ENCODE measurements at places on chromosomes 3 and 15.
A peak's percentile ranks its signal among the peaks of the same experiment; 100 is the strongest.

DNA sequence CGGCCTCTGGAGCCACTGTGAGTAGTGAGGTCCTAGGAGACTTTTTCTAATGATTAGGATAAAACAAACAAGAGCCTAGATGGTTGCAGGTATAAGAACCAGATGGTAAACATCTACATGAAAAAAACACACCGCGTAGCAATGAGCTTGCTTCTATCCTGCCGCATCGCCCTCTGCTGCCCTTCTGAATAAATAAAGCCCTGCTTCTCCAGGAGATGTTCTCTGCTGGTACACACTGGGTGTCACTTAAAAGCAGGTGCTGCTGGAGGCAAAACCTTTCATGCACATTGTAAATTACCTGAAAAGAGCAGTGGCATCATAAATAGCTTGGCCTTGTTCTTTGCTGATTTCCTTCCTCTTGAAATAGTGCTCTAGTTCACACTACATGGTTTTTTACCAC is 164.4 kb upstream of the TOPAZ1 start:
- peak; percentile 45 for DNase-seq

DNA sequence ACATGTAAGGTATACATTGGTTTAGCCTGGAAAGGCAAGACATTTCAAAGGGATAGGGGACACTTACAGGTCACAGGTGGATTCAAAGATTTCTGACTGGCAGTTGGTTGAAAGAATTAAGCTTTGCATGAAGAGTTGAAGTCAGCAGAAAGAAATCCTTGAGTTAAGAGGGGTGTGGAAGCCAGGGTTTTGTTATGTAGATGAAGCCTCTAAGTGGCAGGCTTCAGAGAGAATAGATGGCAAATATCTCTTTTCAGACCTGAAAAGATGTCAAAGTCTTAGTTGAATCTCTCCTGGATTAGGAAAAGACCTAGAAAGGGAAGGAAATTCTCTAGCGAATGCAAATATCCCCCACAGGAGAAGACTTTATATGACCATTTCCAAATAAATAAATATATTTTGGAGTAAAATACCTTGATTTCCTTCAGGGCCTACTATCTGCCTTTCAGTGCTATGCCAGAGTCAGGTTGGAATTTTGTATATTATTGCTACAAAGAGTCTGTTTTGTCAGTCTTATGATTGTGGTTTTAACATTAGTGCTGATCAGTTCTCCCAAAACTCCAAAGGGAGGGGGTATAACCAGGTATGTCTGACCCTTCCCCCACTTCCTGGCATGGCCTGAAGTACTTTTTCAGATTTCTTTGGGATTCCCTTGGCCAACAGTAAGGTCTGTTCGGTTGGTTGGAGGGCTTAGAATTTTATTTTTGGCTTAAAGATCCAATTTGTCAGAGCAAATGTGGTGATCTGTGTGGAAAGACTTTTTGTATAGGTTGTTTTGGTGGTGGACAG is 286.4 kb downstream of the LRTM1 start:
- DNase-seq: no peak

GRCh38 chr3:16477056-16477455 is 36.4 kb downstream of the RFTN1 start:
- DNase-seq: peak; percentile 77

- no peak for DNase-seq
Measured at GRCh38 chr3:22748453-22749045, 454.6 kb upstream of the UBE2E2 start.

DNA sequence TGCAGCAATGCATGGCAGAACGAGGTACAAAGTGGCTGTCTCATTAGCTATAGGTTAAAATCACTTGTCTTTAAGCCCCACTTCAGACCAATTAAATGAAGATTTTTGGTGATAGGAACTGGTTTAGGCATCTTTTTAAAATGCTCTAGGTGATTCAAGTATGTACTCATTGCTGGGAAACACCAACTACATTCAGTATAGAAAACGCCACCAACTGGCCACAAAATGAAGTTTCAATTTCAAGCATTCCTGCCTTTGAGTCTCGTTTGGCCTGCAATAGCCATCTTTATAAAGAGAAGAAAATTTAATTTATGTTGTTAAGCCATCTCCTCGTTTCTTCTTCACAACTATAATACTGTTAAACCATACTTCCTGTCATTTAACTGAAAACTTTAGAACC is 587.9 kb downstream of the GBE1 start:
- DNase-seq: peak; percentile 56

- peak; percentile 23 for DNase-seq
Measured at GRCh38 chr3:85785766-85786165, 827.0 kb downstream of the CADM2 start.

GRCh38 chr3:133066026-133066425 is 27.8 kb downstream of the TMEM108 start:
- no peak for DNase-seq

GRCh38 chr3:100994809-100995208 is 1.6 kb upstream of the ABI3BP start:
- no peak for DNase-seq

GRCh38 chr3:42769477-42770131 is 3.4 kb downstream of the CCDC13 start:
- no peak for DNase-seq

GRCh38 chr3:133880287-133880686 is 15.4 kb downstream of the RAB6B start:
- DNase-seq: no peak

DNA sequence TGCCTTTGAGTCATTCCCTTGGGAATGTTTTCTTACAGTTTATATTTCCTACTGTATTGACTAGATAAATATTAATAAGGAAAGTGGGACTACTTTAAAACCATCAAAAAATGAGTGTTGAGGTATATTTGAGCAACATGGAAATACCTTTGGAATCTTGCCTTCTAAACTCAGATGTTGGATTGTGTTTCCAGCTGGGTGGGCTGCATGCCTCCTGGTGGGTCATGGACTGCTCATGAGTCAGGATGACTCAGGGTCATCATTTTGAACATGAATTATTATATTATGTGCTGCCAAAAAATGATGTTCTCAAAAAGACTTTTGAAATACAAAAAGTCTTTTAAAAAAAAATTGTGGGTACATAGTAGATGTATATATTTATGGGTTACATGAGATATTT is 41.1 kb upstream of the APH1B start:
- DNase-seq: peak; percentile 89

GRCh38 chr3:143433787-143434378 is 314.3 kb downstream of the CHST2 start:
- peak; percentile 20 for DNase-seq

DNA sequence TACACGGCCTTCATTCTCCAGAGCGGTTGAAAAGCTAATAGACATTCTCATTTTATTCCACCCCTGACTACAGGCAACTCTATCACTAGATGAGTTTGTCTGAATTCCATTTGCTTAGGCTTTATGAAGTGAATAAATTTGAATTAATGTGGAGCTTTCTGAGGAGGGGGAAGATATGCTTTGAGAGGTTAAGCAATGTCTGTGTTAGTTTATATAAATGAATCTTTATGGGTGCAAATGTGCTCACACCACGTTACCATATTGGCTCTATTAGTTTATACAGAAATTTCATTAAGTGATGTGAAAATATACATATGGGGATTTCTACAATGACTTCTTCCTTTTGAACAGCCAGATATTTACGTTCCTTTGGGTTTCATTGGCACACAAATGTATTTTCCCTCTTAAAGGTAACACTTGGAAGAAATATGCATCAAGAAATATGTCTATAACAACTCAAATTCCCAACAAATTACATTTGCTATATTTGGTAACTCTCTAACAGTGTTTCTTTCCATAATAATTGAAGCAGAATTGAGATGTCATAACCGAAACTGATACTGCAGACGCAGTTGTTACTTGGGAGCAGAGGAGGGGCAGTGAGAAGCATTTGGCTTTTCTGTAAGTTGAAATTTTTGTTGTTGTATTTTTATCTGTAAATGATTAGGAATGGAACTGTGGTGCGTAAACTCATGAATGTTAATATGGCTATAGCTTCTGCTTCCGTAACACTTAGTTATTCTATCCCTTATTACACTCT is 359.4 kb downstream of the CACNA2D3 start:
- no peak for DNase-seq

DNA sequence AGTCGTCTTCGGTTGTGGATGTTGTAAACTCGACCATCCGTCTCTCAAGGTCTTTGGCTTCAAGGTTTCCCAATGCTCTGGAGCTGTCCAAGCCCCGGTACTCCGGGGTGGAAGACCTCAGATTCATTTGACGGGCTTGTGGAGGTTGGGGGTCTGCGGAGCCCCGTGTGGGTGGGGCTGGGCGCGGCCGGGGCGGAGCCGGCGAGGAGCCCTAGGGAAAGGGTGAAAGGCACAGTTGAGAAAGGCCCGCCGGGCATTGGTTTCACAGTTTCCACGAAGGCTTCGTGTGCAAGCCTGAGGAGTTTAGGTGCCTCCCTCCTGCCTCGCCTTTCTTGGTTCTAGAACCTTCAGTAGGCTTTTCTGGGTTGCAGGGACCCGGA is 360 bp upstream of the MGA start:
- peak; percentile 49 for DNase-seq

DNA sequence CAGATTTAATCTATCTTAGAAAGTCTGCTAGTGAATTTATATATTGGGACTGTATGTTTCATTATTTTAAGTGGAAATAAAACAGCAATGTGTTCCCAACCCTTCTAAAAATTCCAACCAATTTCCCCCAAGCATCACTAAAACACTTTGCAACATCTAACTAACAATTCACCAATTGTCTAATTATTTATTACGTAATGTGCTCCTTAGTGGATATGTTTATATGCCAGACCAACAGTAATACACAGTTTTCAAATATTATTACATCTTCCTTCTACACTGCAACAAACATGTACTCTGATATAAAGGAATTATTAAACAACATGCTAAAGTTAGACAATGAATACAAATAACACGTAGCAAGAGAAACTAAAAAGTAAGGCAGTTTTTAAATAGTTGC is 262.6 kb upstream of the THBS1 start:
- DNase-seq: no peak

DNA sequence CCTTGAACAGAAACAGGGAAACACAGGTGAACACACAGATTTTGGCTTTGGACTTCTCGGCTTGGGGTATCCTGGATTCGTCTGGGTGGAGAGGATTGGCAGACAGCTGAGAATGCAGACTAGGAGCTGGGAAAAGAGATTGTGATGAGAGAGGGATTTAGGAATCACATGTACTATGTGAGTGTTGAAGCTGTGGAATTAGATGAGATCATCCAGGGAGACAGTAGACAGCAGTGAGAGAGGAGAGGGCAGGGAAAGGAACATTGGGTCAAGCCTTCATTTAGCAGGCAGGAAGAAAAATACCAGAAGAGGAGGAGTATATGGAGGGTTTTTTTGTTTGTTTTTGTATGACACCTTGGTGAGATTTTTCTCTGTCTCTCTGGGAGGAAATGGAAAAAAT is 262.1 kb upstream of the TBL1XR1 start:
- peak; percentile 99 for DNase-seq

GRCh38 chr15:68526784-68527183 is 52.0 kb upstream of the CORO2B start:
- no peak for DNase-seq

DNA sequence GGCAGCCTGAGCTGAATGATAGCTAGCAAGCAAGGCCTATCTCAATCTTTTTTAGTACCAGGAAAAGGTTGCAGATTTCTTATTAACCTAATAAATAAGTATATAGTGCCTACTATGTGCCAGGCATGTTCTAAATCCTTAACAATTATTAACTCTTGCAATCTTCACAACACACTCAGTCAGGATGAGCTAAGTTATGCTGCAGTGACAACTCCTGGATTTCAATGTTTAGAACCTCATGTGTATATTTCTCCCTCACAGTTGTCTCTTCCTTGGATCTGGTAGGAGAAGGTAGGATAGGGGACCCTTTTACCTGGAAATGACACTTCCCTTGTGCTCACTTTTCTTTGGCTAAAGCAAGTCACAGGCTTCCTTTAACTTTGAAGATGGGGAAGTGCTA is 39.3 kb upstream of the MAGI1 start:
- DNase-seq: no peak
